ENCODE measurements at places on chromosomes 6 and 20.
A peak's percentile ranks its signal among the peaks of the same experiment; 100 is the strongest.

- DNase-seq = no peak
Measured at GRCh38 chr6:91181416-91181815, 594.5 kb upstream of the MAP3K7 start.

GRCh38 chr6:149130090-149130489 is 187.4 kb upstream of the TAB2 start:
- DNase-seq = no peak

DNA sequence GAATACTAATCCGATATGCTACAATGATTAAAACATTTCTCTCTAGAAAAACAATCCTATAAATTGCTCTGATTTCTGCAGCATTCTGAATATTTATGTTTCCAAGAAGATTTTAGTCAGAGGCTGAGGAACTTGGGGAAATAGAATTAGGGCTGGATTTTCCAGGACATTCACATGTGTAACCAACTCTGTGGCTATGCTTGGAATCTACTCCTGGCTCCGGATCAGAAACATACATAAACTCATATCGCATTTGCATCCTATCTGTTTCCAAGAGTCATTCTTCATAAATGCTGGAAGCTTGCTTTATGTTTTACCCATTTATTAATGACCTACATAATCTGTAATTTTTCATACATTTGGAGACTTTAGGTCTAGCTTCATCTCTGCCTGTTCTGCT is 459.9 kb upstream of the MARCKS start:
- no peak for DNase-seq

DNA sequence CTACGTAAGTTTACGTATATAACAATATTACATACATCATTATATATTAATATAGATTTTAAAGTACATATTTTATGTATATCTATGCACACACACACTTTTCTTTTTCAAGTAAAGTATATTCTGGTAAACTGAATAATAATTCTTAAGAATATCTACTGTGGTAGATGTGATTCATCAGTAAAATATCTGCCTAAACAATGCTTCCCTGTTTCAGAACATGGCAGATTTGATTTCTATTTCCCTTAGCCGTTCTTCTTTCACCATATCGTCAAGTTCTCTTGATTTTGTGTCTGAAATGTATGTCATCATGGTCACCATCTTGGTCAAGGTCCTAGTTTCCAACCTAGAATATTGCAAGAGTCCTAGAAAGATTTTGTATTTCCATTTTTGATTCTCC is 195.6 kb downstream of the HDGFL1 start:
- DNase-seq = no peak

DNA sequence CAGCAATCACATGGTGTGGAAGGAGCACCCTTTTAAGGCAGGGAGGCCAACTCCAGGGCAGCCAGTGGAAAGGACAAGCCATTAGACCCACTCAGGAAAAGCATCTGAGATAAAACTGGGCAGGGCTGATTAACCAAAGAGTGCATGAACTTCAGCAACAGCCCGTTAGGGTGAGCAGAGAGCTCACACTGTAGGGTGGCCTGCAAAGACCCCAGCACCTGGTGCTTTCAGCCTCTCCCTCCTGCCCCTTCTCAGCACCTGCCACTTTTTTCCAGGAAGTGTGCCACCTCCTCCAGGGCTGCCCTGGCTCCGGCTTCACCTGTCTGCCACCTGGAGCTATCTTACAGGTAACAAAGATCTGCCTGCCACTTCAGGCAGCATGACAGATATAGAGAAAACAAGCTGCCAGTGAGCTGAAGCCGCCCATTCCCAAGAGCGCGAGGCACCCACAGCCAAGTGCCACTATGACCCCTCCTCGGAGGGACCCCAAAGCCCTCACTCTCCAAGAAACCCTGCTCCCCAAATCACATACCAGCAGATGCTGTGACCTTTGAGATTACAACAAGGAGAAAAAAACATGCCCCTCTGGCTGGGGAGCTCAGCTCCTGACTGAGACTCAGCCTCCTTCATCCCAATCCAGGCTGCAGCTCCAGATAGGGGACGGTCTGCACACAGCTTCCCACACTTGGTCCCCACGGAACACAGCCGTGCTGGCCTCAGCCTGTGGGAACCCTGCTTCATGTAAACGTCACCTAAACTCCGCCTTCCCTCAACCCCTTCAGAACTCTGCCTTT is 71.2 kb downstream of the ABHD12 start:
- DNase-seq = no peak

DNA sequence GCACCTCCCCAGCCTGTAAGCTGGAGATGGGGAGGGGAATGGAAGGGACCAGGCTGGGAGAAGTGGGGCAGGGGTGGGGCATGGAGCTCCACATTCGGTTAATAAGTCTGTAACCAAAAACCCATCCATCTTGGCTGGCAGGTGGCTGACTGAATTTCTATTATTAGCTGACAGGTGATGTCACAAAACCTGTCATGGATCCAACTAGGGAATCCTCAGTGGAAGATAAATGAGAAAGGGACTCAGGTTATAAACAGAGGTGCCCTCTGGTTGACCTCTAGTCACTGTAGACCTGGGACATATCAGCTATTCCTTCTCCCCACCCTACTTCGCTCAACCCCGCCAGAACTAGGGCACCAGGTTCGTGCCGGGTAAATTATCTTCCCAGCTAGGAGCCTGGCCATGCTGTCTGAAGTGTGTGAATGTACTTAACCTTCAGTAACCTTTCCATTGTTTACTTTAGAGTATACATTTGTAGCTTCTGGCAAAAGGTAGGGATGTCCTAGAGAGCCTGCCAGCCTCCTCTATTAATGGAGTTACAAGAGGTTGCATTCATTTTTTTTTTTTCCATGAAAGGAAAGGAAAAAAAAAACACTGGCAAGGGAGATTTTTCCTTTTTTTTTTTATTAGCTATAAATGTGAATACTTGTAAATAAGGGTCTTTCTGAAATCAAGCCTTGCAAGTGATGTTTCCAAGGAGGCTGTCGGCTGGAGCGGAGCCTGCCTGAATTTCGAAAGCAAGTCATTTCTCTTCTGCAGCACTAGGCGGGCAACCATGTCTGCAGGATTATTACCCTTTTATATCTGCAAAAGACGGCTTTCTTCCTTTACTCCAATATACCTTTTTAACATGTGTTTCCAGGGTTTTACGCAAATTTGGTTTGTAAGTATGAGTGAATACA is 135.9 kb downstream of the TMEM242 start:
- DNase-seq = peak; percentile 89

GRCh38 chr6:129893640-129894039 is 32.5 kb upstream of the TMEM244 start:
- DNase-seq = peak; percentile 20

GRCh38 chr6:40816601-40817000 is 222.4 kb downstream of the UNC5CL start:
- no peak for DNase-seq

GRCh38 chr20:36883977-36884535 is 8.1 kb downstream of the TLDC2 start:
- no peak for DNase-seq

DNA sequence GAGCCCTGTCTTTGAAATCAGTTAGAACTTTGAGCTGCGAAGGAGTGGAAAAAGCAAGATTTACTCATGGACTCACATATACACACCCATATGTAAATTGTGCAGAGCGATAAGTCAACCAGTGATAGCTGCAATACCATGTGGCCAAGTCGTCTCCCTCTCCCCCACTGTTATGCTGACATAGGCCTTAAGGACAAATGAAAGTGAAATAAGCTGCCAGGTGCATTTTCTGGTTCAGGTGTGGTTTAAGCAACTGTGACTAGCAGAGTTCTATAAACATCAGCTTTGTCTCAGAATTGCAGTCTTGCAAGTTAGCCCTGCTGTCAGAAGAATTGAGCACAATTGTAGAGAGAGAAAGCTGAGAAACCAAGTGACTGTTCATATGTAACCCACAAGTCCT is 9.6 kb downstream of the FAM83B start:
- no peak for DNase-seq

DNA sequence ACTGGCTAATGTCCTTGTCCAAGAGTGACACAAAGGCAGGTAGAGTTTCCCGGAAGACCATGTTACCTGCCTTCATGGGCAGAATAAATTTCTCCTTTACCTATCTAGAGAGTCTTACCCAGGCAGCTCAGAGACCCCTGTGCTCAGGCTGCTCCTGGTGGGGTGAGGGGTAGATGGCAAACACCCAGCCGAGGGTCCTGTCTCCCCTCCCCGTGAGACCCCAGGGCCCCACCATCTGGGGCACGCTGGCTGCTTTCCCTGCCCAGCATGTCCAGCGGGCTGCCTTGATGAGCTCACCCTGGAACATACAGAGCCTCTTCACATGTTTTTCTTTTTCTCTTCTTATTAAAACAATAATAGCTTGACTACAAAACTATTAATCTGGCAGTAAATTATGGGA is 116.5 kb downstream of the EDN3 start:
- DNase-seq = no peak

DNA sequence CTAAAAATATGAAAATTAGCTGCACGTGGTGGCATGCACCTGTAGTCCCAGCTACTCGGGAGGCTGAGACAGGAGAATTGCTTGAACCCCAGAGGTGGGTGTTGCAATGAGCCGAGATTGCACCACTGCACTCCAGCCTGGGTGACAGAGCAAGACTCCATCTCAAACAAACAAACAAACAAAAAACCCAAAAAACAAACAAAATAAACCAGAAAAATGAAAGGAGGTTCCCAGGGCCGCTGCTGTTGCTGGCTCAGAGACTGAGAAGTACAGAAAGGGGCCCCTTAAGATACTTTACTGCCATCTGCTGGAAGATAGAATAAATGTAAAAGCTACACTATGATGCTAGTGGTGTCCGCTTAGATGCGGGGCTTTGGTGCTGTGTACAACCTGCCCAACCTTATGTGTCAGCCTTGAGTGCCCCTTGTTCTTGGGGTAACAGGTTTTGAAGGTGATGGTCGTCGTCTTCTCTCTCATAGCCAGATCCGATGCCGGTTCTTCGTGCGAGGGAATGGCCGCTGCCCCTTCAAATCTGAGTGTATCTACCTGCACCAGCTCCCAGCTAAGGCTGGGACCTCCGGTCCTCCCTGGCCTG is 2.8 kb upstream of the FANCE start:
- no peak for DNase-seq

GRCh38 chr6:144862769-144863168 is 577.6 kb downstream of the UTRN start:
- DNase-seq = no peak

GRCh38 chr6:9537381-9537780 is 877.5 kb downstream of the TFAP2A start:
- no peak for DNase-seq

DNA sequence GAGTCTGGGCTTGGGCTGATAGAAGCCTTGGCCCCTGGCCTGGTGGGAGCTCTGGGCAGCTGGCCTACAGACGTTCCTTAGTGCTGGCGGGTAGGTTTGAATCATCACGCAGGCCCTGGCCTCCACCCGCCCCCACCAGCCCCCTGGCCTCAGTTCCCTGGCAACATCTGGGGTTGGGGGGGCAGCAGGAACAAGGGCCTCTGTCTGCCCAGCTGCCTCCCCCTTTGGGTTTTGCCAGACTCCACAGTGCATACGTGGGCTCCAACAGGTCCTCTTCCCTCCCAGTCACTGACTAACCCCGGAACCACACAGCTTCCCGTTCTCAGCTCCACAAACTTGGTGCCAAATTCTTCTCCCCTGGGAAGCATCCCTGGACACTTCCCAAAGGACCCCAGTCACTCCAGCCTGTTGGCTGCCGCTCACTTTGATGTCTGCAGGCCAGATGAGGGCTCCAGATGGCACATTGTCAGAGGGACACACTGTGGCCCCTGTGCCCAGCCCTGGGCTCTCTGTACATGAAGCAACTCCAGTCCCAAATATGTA is 957 bp upstream of the VEGFA start:
- no peak for DNase-seq

DNA sequence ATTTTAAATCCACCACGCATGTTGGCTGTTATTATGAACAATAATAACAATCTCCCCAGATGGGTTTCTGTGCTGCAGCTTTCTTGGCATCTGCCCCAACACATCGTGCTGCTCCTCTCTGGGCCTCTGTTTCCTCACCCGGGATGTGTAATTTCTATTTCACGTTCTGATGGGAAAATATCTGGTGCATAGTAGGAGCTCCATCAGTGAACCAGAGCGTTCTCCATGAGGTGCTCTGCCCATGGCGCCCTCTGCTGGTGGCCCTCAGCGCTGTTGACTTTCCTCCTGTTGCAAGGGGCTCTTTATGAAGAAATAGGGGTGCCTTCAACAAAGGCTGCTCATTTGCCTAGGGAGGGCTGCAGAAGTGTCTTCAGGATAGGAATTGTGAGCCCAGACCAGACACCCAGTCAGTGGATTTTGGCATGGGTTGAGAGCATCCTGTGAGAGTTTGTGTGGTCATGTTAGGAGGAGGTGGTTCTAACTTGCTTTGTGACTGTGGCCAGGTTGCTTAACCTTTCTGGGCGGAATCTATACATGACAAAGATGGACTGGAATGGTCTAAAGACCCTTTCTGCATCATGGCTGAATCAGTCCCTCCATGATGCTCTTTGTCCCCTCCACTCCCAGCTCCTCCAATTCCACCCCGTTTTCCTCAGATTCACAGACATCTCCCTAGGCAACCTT is 8.1 kb downstream of the SCRT2 start:
- peak; percentile 48 for DNase-seq

- peak; percentile 72 for DNase-seq
Measured at GRCh38 chr6:90028066-90028778, 134.0 kb downstream of the GJA10 start.

DNA sequence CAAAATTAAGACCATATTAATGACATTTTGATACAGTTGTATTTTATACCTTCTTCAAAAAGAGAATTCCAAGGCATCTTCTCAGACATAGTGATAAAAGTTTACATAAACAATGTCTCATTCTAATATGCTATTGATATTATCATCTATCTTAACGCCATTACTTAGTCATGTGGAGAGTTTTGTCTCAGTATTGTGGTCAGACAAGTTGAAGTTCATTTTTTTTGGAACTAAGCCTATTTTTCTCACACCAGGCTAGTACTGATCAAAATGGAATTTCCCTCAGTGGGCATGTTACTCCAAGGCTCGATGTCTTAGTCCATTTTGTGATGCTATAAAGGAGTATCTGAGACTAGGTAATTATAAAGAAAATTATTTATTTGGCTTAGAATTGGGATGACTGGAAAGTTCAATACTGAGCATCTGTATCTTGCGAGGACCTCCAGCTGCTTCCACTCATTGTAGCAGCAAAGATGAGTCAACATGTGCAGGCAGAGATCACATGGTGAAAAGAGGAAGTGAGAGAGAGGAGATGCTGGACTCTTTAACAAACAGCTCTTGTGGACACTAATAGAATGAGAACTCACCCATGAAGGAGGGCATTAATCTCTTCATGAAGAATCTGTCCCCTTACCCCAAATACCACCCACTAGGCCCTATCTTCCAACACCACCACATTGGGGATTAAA is 825.5 kb upstream of the MANEA start:
- DNase-seq = no peak

GRCh38 chr6:170455335-170455979 is 97.7 kb downstream of the PSMB1 start:
- DNase-seq = no peak

All from NCI-H524 (cell line).